ENCODE measurements at places on chromosomes 5 and 9.
A peak's percentile ranks its signal among the peaks of the same experiment; 100 is the strongest.

DNA sequence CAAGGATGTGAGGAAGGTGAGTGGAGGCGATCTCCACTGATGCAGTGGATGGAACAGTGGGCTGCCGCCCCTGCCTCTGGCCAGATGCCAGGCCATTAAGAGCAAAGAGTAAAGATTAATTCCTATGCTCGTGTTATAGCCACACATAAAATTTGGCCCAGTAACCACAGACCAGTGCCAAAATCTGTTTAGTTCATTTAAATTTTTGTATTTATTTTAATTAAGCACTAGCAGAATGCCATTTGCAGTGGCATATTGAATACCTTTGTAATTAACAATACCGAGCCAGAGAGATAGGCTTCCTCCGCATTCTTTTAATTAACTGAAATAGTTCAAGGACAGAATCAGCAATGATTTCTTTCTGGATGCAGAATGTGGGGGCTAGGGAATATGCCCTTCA lies 179.8 kb downstream of the MED10 start:
- no peak for DNase-seq

DNA sequence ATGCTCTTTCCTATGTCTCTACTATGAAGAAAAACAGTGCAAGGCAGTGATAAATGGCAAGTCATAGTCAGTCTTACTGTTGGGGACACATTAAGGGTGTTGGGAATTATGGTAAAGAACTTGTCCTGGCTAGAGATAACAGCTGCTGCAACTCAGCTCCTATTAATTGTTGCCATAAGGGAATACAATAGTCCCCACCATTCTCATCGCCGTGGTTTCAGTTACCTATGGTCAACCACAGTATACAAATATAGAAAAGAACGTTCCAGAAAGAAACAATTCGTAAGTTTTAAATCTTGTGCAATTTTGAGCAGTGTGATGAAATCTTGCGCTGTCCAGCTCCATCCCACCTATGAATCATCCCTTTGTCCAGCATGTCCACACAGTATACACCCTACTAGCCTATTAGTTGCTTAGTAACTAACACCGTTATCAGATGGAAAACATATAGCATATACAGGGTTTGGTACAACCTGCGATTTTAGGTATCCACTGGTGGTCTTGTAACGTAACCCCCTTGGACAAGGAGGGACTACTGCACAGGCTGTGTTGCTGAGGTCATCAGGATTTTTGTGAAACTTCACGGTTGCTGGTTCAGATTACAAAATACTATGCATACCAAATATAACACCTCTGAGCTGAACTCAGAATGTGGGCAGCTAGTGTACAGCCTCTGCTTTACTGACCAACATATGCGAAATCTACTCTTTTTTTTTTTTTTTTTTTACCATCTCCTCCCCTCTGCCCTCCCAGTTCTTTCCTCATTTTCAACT lies 53.5 kb downstream of the ZFR start:
- DNase-seq, result peak; percentile 37

GRCh38 chr5:79663212-79663611 lies 26.4 kb upstream of the CMYA5 start:
- no peak for DNase-seq

DNA sequence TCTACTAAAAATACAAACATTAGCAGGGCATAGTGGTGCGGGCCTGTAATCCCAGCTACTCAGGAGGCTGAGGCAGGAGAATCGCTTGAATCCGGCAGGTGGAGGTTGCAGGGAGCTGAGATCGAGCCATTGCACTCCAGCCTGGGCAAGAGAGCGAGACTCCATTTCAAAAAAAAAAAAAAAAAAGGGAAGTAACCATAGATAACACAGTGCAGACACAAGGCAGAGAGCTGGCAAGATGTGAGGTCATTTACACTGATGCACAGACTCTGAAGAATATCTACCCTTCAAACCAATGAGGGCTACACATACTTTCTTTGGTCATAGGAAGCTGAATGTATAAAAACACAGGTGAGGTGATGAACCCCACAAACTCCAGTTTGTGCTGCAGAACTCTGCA lies 131.9 kb downstream of the DCP2 start:
- DNase-seq, result no peak

DNA sequence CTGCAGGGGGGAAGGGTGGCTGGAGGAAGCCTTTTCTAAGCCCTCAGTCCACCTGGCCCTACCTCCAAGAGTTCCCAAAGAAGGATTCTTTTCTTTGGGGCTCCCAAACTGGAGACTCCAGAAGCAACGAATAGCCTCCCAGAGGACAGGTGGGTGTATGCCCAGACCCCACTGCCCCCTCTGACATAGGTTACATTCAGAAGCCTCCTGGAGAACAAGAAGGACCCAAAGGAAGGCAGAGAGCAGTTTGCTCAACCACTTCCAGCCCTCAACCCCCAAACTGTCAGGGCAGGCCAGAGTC lies 10.3 kb downstream of the HK3 start:
- no peak for DNase-seq

- no peak for DNase-seq
Observed at GRCh38 chr9:89943309-89943708, 338.5 kb downstream of the GADD45G start.

DNA sequence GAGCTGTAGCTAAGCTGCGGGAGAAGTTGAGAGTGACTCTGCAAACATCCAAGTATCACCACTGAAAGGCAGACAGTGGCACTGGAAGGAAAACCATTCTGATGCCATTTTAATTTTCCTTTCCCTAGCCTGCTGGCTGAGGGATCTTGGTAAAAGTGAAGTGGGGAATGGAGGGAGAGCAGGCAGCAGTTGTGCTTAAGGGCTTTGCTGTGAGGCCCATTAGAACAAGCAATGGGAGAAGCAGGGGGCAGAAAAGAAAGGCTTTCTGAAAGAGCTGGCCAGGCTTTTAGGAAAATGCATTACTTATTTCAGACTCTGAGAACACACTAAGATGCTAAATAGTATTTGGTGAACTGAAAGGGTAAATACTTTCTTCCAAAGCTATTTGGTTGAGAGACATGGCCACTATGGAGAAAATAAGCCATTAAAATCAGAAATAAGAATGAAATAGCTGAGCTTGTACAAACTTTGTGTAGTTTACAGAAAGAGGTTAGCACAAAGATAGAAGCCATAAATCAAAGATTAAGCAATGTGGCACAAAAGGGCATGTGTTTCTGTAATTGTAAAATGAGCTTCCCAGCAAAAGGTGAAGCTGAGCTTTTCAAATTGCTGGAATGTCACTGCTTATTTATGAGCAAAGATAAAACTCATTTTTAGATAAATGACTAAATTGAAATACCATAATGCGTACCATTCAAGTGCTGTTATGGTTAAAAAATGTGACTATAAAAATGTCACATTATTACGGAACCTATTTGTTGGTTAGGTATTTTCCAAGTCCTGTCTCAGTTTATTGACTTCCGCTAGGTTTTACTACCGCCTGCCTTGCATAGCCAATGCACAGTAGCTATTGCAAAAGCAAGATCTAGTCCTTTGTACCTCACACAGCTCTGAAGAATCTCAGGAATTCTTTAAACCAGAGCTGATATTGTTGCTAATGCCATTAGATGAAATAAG lies 20.8 kb downstream of the SNCAIP start:
- DNase-seq, result no peak

GRCh38 chr9:103837940-103838339 lies 256.2 kb upstream of the SMC2 start:
- DNase-seq, result no peak

GRCh38 chr5:50969151-50970031 lies 303.0 kb downstream of the PARP8 start:
- DNase-seq, result no peak

DNA sequence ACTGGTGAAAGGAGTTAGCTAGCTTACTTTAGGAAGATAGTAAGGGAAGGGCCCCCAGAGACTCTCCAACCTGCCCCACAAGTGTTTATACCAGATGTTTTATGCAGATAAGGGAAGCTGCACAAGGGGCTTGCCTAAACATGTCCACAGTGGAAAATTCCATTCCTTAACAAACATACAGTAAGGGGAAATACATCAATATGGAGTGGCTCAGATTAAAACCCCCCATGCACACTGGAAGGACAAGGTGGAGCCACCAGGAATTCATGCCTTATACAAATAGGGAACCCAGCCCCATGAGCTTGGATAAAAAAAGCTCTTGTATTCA lies 106.3 kb upstream of the GPBP1 start:
- no peak for DNase-seq

DNA sequence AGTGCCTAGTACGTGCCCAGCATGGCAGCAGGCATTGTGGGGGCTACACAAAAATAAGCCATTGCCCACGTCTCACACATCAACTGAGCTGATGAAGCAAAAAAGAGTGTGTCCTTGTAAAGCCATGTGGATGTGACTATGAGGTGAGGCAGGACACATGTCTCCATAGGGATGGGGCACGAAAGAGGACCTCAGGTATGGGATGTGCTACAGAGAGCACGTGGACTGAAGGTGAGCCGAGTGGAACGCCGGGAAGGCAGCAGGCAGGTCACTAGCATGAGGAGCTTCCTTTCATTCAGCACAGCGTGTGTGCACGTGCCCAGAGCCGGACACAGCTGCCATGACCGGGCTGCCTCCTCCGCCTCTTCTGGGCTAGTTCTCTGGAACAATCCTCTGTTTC lies 429.8 kb downstream of the SPOCK1 start:
- no peak for DNase-seq

- no peak for DNase-seq
Observed at GRCh38 chr5:103476811-103477210, 85.8 kb downstream of the NUDT12 start.

DNA sequence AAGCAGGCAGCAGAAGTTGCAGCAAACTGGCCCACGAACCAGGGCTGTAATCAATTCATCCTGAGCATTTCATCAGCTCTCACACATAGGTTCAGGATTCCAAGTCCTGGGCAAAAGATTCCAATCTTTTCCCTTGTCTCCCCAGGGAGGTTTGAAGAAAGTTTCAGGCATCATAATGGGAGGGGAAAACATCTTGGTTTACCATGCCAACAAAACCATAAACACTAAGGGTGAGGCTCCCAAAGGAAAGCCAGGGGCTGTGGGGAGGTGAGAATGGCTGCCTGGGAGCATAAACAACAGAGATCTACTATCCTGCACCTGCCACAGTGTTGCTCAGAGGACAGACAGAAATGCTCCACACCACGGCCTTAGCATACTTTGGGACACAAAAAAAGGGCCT lies 94.6 kb downstream of the SH3TC2 start:
- DNase-seq, result no peak

DNA sequence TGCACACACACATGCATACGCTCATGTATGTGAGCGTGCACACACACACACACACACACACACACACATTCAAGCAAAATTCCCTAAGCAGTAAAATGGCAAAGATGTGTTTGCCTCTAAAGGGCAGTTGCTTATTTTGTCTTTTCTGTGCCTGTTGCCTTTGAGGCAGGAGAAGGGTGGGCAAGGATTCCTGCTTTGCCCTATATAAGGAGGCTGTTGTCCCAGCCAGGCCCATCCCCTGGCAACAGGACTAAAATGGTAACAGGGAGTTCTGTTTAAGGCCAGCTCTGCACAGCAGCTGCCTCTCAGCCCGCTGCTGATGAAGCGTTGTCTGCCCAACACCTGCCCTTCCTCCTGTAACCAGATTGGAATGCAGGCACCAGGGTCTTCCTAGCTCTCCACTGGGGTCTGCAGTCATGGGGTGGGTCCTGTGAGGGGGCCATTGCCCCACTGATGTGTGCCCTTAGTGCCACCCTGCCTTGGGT lies 64.4 kb downstream of the PPARGC1B start:
- no peak for DNase-seq

- no peak for DNase-seq
Observed at GRCh38 chr5:14587150-14587549, 5.6 kb downstream of the OTULINL start.

GRCh38 chr5:135605221-135605620 lies 26.4 kb upstream of the CXCL14 start:
- no peak for DNase-seq

DNA sequence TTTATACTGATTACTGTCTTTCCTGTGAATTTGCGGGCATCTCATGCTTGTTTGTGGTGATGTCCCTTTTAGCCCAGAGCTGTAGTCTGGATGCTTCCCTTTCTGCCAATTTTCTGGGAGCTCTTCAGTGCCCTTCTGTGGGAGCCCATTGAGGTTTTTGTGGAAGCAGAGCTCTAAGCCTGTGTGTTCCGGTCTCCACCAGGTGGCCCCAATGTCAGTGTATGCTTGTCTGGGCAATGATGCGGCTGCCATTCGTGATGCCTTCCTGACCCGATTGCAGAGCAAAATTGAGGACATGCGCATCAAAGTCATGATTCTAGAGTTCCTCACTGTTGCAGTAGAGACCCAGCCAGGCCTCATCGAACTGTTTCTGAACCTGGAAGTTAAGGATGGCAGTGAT lies 35.1 kb downstream of the SH3GLB2 start:
- no peak for DNase-seq

GRCh38 chr9:88972401-88972800 lies 18.9 kb upstream of the S1PR3 start:
- DNase-seq, result no peak

Measured in SIG-M5 (cell line).